CD4-positive, alpha-beta T cell treated with Interleukin-1 beta for 1 hour (primary cell): ENCODE measurements at places on chromosomes 6 and 20.
A peak's percentile ranks its signal among the peaks of the same experiment; 100 is the strongest.

DNA sequence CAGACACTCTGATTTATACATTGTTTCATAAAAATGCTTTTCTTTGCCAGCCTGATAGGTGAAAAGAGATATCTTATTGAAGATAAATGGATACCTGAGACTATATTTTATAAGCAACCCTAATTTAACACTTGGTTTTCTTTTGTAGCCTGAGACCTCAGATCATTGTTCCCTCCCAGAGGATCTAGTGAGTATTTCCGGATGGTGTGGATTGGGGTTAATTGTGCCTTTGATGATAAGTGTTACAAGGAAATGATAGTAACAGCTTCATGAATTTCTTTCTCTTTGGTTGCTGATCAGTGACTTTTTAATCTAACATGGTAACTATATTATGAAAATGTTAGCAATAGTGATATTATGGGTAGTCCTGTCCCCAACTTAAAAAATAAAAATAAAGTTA is 30.4 kb downstream of the KDM1B start:
- no peak for DNase-seq

- DNase-seq, result no peak
Observed at GRCh38 chr20:59726281-59726595, 121.9 kb downstream of the PHACTR3 start.

GRCh38 chr20:46648903-46649649 is 2.2 kb downstream of the SLC13A3 start:
- DNase-seq, result no peak

GRCh38 chr6:158662954-158663624 is 13.2 kb downstream of the SYTL3 start:
- peak; percentile 41 for DNase-seq

DNA sequence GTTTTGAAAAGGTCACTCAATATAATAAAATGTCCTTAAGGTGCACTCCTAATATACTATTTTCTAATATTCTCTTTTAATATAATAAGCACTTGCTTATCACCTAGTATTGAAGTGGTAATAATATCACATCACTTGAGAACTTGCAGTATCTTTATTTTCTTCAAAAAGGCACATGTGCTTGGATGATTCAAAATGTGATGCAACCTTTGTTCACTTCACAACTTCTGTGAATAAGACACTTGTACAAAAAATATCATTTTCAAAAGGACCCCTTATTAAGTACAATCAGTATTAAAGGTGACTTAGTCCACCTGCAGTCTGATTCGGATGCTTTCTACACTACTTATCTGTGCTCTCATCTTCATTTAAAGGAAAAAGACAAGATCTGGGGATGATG is 3.4 kb downstream of the PRELID3B start:
- DNase-seq, result no peak

DNA sequence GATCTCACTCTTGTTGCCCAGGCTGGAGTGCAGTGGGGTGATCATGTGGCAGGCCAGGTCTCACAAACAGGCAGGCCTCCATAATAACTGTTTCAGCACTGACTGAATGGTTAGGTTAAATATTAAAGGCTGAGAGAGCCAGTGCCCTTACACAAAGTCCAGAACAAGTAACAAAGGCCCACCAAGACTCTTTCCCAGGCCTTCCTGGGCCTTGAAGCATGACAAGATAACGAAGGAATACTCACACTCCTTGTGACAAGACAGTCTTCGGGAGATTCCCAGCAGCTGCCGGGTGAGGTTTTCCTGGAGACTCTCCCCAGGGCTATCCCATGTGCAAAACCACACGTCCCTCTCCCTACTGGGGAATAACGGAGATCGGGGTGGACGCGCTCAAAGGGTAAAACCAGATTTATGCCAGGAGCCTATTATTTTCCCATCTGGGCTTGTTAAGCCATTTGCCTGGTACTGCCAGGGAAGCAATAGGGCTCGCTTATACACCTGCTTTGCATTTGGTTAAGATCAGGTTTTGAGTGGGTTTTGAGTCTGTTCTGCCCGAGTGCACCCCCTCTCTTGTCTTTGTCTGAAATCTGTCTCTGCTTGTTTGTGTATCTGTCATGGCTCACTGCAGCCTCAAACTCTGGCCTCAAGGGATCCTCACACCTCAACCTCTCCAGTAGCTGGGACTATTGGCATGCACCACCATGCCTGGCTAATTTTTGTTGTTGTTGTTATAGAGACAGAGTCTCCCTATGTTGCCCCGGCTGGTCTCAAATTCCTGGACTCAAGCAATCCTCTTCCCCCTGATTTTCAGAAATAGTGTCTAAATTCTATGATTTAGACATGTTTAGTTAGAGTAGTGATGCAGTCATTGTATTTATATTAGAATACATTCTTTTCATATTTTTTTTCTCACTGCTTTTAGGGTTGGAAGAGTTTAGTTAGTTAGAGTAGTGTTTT is 1.4 kb upstream of the ENPP3 start:
- DNase-seq, result no peak

GRCh38 chr20:43658069-43658722 is 8.7 kb upstream of the MYBL2 start:
- DNase-seq, result no peak

DNA sequence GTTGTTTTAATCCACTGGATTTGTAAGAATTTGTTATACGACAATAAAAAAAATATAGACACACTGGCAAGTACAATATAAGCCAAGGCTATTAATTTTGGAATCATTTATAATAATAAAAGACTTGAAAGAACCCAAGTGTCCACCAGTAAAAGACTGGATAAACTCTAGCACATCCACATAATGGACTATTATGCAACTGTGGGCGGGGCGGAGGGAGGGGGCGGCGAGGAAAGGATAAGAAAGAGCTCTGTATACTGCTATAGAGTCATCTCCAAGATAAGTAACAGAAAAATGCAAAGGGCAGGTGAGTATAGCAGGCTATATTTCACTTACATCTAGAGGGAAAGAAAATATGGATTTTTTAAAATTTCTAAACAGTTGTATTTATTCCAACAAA is 123.3 kb downstream of the TBC1D32 start:
- no peak for DNase-seq

GRCh38 chr20:61628901-61629601 is 377.0 kb downstream of the CDH4 start:
- DNase-seq, result no peak

GRCh38 chr6:169289257-169289618 is 35.6 kb upstream of the THBS2 start:
- DNase-seq, result no peak

- peak; percentile 53 for DNase-seq
Observed at GRCh38 chr6:144559865-144560593, 274.9 kb downstream of the UTRN start.

DNA sequence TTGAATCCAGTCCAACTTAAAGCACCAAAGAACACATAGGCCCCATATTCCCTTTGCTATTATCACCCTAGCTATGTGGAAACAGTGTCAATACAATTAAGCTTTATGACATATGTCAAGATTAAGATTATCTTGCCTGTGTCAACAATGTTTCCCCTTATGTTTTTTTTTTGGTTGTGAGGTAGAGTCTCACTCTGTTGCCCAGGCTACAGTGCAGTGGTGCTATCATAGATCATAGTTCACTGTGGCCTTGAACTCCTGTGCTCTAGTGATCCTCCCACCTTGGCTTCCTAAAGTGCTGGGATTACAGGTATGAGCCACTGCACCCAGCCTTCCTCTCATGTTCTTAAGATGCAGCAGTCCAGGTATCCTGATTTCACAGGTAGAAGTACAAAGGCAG is 17.8 kb downstream of the AFG1L start:
- no peak for DNase-seq

GRCh38 chr6:139917951-139918630 is 543.6 kb upstream of the CITED2 start:
- no peak for DNase-seq

DNA sequence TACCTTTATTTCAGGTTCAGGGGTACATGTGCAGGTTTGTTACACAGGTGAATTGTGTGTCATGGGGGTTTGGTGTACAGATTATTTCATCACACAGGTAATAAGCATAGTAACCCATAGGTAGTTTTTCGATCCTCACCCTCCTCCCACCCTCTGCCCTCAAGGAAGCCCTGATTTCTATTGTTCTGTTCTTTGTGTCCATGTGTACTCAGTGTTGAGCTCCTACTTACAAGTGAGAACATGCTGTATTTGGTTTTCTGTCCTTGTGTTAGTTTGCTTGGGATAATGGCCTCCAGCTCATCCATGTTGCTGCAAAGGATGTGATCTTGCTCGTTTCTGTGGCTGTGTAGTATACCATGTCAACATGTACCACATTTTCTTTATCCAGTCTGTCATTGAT is 66.0 kb downstream of the STK4 start:
- no peak for DNase-seq

DNA sequence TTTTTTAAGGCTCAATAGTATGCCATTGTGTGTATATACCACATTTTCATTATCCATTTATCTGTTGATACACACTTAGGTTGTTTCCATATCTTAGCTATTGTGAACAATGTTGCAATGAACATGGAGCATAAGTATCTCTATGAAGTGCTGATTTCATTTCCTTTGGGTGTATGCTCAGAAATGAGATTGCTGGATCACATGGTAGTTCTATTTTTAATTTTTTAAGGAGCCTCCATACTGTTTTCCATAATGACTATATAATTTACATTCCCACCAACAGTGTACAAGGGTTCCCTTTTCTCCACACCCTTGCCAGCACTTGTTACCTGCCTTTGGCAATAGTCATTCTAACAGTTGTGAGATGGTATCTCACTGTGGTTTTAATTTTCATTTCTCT is 15.1 kb upstream of the HLA-DOA start:
- no peak for DNase-seq

GRCh38 chr6:90194371-90194841 is 102.2 kb downstream of the BACH2 start:
- DNase-seq, result no peak

DNA sequence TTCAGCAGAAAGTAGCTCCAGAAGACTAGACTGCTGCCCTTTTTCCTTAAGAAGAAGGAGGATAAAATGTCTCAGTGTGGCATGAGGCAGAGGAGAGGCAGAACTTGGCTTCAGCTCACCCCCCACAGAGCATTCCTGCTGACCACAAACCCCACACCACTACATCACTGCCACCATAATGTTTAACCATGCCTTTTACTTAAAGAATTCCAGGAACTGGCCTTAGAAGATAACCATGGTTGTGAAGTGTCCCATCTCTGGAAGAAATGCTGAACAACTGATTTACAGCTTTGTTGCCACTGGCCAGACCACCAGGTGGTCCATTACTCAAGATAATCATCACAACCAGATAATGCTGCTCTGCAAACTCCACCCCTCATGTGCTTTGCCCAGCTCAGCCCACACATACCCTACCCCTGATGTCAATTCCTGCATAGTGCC is 154.1 kb downstream of the CD24 start:
- DNase-seq, result no peak

DNA sequence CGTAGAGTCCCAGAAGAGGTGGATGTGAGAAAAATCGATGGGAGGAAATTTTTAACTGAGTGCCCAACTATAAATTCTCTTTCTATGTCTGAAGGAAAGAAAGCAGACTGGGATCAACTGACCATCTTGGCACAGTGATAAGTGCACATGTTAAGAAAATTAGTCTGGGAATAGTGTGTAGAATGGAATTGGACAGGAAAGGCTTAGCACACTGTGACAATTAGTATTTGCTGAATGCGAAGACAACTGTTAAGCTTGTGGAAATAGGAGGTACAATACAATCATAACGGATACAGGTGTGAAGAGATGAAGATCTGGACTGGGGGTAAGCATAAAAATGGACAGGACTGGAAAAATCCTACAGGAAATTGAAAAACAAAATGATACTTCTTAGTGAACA is 114.3 kb downstream of the FAM50B start:
- DNase-seq, result no peak

DNA sequence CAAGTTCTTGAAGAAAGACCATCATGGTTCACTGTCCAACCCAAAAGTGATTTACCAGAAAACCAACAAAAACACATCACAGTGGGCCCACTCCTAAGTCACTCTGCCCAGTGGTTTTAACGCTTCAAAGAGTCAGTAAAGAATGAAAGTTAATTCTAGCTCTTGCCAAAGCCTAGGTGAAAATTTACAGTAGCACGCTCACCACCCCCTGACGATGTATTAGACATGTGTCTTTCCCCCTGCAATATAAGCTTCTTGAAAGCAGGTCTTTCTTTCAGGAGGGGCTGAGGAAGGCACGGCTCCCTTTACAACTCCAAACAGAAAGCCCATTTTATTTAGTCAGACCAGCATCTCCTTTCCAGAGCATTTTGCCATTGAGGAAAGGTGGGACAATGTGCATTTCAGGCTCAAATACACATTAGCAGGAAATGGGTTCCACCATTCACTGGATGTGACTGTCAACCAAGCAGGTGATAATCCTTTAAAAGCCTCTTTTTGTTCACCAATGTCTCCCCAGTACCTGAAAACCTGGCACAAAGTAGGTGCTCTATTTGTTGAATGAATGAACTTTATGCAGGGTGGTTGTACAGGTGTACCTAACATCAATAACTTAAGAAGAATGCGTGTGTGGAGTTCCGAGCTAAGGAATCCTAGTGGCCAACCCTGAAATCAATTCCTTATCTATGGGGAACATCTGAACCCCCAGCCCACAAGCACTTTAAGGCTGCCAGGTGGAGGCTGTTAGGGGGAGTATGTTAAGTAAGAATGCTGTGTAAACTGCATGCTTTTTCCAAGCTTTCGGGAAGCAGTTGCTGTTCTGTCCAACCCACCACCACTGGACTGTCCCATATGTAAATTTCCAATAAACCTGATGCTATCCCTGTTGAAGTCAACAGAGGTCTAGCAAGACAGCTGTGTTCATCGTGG is 11.4 kb downstream of the EZR start:
- peak; percentile 41 for DNase-seq

GRCh38 chr6:145339089-145339488 is 396.2 kb downstream of the EPM2A start:
- DNase-seq, result no peak

GRCh38 chr20:59785986-59786795 is 147.2 kb downstream of the SYCP2 start:
- DNase-seq, result no peak

DNA sequence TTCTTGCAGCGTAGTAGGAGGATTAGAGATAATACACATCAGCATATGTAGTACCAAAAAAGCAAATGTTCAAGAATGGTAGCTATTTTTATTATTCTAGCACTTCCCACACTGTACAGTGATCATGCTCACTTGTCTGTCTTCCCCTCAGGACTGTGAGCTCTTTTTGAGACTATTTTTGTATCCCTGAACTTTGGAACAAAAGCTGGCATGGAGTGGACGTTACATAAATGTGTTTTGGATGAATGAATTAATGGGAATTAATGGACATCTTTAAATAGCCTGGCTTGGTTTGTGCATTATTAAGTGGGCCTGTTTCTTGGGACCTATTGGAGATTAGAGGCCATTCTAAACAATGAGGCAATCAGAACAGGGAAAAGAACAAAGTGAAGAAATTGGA is 243.7 kb downstream of the CD83 start:
- no peak for DNase-seq

DNA sequence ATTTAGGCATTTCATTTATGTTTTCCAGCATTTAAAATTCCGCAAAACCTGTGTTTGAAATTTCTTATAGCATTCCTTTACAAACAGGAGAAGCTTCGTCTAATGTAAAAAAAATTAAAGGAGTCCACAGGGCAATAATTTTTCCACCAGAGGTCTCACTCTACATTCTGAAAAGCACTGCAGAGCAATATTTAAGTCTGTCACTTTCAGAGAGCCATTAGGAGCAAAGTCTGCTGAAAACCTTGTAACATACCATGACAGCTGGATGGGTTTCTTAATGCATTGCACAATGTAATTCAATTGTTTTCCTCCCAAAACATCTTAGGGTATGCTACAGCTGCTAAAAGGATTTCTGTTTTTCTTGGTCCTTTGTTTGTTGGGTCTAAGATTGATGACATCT is 18.0 kb downstream of the BAG2 start:
- DNase-seq, result no peak

GRCh38 chr20:50762045-50762422 is 30.7 kb downstream of the PARD6B start:
- no peak for DNase-seq
